ENCODE measurements at places on chromosomes 1 and 21. TPM values are rescaled to one million over a fixed set of nuclear protein-coding genes. Genes with fewer than 3 reads are reported as not detected.

CRNN gene
- total RNA-seq, result not detected

DNA sequence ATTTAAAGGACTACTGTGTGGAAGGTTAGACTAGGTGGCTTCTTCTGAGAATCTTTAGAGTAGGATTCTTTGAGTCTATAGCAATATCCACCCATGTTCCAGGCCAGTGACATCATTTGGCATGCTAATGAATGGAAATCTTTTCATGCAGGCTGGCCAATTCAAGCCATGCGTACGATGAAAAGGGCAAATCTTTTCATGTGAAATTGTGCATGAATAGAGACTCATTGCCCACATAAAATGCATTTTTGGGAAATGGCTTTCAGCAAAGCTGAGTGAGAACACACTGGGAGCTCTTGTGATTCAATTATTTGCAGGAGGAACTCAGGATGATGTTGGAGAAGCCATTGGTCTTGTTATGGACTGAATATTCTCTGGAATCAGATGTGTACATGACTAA is 324.9 kb upstream of the DAB1 start:
- H3K4me3 ChIP-seq, result no peak overlapping the region
- no peak for DNase-seq
- no peak overlapping the region for H3K27ac ChIP-seq

CFHR3 gene
- not detected for total RNA-seq

WNT2B gene
- total RNA-seq, result 0.10 TPM

- peaks cover 44% of the 10 kb centered on the region for H3K4me1 ChIP-seq
- peaks cover 2% of the 10 kb centered on the region for H3K27me3 ChIP-seq
- DNase-seq, result no peak
- H3K4me3 ChIP-seq, result peak overlapping the region; percentile 89
These were observed 649 bp downstream of the AHDC1 start for GRCh38 chr1:27603309-27603680.

DNA sequence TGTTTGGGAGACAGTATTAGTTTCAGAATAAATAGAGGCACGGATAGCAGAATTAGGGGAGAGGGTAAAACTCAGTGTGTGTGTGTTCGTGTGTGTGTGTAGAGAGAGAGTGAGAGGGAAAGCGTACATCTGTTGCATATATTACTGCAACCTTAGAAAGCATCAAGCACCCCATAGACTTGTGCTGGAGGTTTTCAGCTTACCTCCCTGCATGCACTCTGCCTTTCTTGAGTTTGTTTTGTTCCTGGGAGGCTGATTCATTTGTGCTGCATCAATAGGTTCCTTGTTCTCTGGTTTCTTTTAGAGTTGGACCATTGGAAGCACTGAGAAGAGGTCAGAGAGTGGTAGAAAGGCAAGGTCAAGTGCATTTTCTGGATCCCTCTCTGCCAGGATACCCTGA is 104.4 kb upstream of the KCNK1 start:
- no peak for DNase-seq
- H3K4me3 ChIP-seq, result no peak overlapping the region
- H3K27me3 ChIP-seq, result no peaks in the 10 kb centered on the region
- no peaks in the 10 kb centered on the region for H3K4me1 ChIP-seq
- no peak overlapping the region for H3K27ac ChIP-seq

Data from activated T-helper 1 cell treated with anti-CD3 and anti-CD28 coated beads, Interleukin-12 subunit alpha, Interleukin-12 subunit beta, Interleukin-2, Interleukin-4 antibody, amounts not matched to agents 30 ng/mL and 10 ng/mL and 1 ng/mL, durations not matched to agents 14 hours and 24 hours and 36 hours (primary cell).